Urothelium cell line (cell line): ENCODE measurements at places on chromosomes 11 and 22.

GRCh38 chr11:75659836-75660235 lies 9.0 kb downstream of the MAP6 start:
- DNase-seq: no peak

- DNase-seq: no peak
Observed at GRCh38 chr11:82676483-82677094, 57.1 kb downstream of the FAM181B start.

DNA sequence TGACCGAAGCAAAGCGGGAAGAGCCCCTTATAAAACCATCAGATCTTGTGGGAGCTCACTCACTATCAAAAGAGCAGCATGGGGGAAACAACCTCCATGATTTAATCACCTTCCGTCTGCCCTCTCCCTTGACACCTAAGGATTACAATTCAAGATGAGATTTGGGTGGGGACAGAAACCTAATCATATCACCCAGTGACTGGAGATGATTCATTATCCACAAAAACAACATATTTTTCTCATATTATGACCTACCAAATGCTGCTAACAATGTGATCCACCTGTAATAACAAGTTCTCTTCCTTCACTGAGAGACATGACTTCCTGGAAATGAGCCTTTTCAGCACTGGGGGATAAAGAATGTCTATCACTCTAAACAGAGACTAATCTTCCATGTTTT lies 23.4 kb upstream of the HEPHL1 start:
- DNase-seq: no peak

GRCh38 chr11:88169471-88169870 lies 5.8 kb downstream of the RAB38 start:
- DNase-seq: no peak
